Activated CD4-positive, alpha-beta T cell treated with anti-CD3 and anti-CD28 coated beads for 36 hours (primary cell): ENCODE measurements at places on chromosomes 6 and 20.

- DNase-seq, result no peak
Observed at GRCh38 chr6:3244003-3244831, 14.5 kb upstream of the PSMG4 start.

- DNase-seq, result no peak
Observed at GRCh38 chr6:166603043-166603690, 16.7 kb upstream of the RAMACL start.

- no peak for DNase-seq
Observed at GRCh38 chr6:78909391-78909790, 42.0 kb downstream of the IRAK1BP1 start.

- no peak for DNase-seq
Observed at GRCh38 chr6:74161380-74161779, 465.4 kb downstream of the CD109 start.
